ENCODE measurements at places on chromosomes 7 and 10. TPM values are rescaled to one million over a fixed set of nuclear protein-coding genes. Genes with fewer than 3 reads are reported as not detected.

The POMZP3 gene
- 4.1 TPM for polyA plus RNA-seq

The IGF2BP3 gene
- 78.5 TPM for polyA plus RNA-seq

The ITPRID1 gene
- polyA plus RNA-seq: not detected

DNA sequence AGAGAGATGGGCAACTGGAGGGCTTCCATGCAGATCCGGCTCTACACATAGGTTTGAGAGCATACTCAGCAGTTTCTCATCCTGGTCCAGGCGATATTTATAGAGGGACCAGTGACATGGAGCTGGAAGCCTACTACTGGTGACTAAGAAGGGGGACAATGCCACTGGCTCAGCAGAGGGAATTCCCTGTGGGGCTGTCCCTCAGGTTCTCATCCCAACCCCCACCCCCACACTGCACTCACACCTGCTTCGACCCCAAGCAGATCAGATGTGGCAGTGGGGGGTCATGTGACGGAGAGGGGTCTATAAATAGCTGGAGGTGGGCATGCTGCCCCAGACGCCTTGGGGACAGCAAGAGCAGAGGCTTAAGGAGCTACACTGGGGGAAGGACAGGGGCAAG, at the start of gene CLCN1:
Gene CLCN1, plus strand, starts transcription at position 336 of the 400 bp plus-strand sequence. CDS start 102 bp downstream, outside the sequence.
- no peak for DNase-seq

DNA sequence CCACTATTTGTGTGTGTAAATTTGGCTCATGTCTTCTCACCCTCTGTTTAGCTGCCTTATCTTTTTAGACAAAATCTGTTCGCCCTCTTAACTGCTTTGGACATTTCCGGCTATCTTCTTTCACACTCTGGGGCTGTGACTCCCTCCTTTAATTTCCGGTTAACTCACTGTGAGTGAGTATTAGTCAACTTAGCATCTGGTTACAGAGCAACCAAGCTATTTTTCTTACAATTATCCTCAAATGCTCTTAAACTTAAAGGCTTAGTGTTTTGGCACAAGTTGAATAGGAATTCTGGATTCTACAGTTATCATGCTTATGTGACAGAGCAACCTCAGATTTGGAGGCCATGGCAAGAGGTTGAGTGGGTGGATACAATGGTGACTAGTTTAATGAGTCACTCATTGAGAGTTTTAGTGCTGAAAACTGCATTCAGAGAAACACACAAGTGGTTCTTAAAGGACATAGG, 177.6 kb upstream of the SEMA3A start:
- DNase-seq: peak; percentile 83

DNA sequence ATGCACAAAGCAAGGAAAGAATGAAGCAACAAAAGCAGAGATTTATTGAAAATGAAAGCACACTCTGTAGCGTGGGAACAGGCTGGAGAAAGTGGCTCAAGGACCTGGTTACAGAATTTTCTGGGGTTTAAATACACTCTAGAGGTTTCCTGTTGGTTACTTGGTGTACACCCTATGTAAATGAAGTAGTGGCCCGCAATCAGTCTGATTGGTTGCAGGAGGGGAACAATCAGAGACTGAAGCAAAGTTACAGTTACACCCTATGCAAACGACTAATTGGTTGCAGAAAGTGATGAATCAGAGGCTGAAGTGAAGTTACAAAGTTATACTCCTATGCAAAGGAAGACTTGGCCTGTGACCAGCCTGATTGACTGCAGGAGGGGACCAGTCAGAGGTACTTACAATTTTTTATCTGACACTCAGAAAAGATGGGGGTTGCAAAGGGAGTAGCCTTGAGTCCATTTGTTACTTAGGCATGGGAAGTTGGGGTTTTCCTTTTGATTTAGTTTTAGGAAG, 3.6 kb upstream of the MTPN start:
- no peak for DNase-seq

- DNase-seq: no peak
Observed at GRCh38 chr7:17677408-17677807, 262.9 kb downstream of the SNX13 start.

- peak; percentile 11 for DNase-seq
Observed at GRCh38 chr7:42046483-42046882, 190.5 kb downstream of the GLI3 start.

DNA sequence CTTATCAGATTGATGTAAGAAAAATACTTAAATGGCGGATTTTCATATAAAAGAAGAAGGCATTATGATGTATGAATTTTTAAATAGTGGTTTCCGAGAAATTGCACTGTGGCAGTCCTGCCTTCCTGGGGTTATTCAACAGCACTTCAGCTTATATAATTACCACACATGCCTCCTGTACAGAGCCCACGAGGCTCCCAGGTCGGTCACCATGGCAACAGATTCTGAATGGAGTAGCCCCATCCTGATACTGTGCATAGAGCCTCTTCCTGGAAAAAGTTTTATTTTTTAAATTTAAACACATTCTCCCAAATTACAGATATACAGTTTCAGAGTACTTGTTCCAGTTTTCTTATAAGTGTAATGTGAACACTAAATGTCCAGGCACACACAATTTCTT, 15.9 kb upstream of the ASB4 start:
- DNase-seq: no peak

DNA sequence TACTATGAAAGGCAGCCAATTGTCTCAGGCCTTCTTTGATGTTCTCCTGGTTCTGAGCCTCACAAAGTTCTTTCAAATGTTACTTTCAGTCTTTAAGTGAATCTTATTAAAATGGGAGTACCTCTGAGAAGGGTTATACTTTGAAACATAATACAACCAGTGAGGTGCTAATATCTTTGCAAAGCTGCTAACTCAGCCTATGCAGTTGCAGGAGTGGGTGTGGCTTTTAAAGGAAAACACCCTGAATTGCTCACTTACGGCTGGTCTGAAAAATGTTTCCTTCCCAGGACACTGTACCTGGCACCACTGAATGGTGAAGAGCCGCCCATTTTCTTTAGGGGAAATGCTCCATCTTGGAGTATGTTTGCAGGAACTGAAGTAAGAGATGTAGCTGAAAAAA, 130.9 kb downstream of the CHN2 start:
- no peak for DNase-seq

- DNase-seq: peak; percentile 75
Observed at GRCh38 chr10:70816220-70816894, 609 bp downstream of the SGPL1 start.

DNA sequence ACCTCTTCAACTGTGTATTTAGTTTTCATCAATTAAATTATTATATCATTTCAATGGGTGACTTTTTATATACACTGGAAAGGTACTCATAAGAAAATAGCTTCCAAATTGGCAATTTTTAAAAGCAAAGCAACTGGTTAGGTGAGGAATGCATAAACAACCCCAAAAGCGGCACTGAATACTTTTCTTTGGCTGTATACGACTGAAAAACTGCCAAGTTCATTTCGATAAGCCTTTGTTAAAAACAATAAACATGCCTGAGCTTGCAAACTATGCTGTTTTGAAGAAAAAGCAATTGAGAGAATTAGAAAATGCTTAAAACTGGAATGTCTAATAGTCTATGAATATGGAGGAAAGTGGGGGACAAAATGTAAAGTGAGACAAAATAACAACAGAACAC, 2.9 kb downstream of the SLC16A12 start:
- no peak for DNase-seq

- no peak for DNase-seq
Observed at GRCh38 chr7:75928568-75928914, 13.6 kb downstream of the POR start.

DNA sequence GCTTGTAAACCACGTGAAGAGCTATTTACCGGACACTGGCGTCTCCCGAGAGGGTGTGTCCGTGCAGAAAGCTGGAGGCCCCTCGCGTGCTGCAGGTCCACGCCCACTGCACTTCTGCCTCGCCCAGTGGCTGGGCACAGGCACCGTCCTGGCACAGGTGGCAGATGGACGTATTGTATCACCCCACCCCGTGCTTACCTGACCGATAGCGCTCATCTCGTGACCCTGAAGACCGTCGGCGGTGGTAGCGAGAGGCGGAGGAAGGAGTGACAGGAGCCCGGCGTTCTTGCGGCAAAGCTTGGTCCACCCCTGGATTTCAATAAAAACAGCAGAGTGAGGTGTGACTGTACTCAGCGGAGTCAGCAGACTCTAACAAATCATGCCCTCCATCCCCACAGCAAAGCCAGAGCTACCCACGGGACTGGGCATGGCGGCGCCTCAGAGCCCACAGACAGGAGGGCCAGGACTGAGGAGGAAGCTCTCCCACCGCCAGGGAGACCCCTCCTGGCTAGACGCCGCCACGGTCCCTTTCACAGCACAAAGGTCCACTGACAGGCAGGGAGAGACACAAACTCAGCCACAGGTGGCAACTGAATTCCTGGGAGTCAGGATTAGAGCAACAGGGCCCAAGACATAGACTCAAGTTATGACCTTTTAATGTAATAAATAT, 217.1 kb downstream of the DIP2C start:
- DNase-seq: no peak

- no peak for DNase-seq
Observed at GRCh38 chr10:20765066-20765465, 132.0 kb downstream of the NEBL start.

Data from AG04450 (cell line).